NCI-H510A (cell line): ENCODE measurements at places on chromosomes 16 and 17.

GRCh38 chr16:89176147-89176690, 4.7 kb downstream of the CDH15 start:
- no peak for DNase-seq

GRCh38 chr17:34760931-34761495, 181.6 kb downstream of the TMEM132E start:
- DNase-seq: no peak

- no peak for DNase-seq
Observed at GRCh38 chr17:11539637-11540036, 58.6 kb upstream of the DNAH9 start.

GRCh38 chr16:83147244-83147643, 520.5 kb downstream of the CDH13 start:
- DNase-seq: no peak

GRCh38 chr17:82972836-82973372, 106.5 kb upstream of the METRNL start:
- no peak for DNase-seq

GRCh38 chr16:84786605-84787262, 33.1 kb upstream of the CRISPLD2 start:
- peak; percentile 75 for DNase-seq

DNA sequence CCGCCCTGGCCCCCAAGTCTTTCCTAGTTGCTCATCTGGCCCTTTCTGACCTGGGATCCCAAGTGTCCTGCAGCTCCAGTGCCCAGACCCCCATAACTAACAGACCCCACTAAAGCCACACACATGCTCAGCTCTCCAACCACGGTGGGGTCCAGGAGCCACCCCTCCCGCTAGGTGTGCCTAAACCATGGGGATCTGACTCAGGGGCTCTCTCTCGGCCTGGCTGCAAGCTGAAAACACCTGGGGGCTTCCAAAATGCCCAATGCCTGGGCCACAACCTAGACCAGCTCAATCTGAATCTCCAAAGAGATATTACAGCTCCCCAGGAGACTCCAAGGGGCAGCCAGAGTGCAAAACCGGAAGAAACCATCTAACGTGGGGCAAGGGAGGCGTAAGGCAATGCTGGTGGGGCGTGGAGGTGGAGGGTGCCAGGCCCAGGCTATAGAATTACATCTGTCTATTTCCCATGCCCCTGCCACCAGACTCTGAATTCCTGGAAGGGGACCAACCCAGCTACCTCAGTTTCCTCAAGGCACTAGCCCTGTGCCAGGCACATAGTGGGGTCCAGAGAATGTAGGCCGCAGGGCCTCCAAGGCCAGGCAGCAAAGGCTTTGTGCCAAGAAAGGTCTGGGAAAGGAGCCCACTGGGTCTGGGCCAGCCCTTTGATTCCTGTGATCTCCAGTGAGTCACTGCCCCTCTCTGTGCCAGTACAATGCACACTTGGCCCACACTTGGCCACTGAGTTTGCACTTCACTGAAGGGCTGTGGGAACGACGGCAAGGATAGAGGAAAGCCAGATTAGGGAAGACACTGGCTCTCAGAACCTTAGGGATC, 3.3 kb downstream of the CD2BP2 start:
- DNase-seq: no peak

DNA sequence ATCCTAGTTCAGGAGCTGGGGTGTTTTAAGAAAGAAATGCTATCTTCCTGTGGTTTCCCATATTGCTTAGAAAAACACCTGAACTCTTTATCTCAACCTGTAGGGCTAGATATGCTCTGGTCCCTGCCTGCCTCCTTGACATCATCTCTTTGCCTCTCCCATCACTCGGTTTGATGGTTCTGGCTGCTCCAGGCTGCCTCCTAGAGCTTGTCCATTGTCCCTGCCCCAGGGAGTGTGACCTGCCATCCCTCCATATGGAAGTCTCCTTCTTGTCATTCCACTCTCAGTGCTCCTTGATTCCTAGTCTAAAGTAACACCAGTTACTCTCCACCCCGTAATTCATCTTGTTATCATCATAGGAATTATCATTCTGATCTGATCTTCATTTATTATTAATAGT, 369.0 kb upstream of the EEF2KMT start:
- no peak for DNase-seq

GRCh38 chr17:73323409-73324159, 11.8 kb upstream of the CDC42EP4 start:
- DNase-seq: no peak

GRCh38 chr17:41718287-41718645, 6.1 kb downstream of the GAST start:
- no peak for DNase-seq

DNA sequence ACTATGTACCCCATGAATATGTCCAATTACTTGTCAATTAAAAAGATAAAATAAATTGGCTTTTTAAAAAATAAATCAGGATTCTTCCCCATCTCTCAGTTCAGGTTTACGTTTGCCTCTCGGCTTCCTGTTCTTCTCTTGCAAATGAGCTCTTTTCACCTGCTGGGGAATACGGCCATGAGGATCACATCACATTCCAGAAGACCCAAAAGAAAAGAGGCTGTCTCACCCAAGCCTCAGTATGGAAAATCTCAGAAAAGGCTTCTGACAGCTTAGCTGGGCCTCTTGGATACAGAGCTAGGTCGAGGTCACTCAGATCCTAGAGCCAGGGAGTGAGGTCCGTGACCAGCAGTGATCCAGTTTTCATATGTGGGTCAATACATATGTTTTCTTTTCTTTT, 171.2 kb upstream of the SDK2 start:
- no peak for DNase-seq

- no peak for DNase-seq
Observed at GRCh38 chr17:70407506-70407905, 238.2 kb downstream of the KCNJ2 start.

DNA sequence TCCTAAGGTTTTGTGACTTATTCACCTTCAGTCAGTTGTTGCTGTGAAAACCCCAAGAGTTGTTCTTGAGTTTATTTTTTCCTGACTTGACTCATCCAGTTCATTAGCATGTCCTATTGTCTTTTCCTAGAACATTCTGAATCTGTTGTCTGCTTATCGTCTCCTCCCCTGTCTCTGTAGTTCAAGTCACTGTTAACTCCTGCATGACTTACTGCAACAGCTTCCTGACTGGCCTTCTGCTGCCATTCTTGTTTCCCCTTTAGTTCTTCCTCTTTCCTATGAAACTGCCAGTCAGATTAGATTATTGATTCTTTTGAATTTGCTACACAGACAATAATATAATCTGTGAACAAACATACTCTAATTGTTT, 161.5 kb downstream of the FTO start:
- no peak for DNase-seq

- no peak for DNase-seq
Observed at GRCh38 chr17:79789943-79790804, 6.7 kb downstream of the CBX8 start.

DNA sequence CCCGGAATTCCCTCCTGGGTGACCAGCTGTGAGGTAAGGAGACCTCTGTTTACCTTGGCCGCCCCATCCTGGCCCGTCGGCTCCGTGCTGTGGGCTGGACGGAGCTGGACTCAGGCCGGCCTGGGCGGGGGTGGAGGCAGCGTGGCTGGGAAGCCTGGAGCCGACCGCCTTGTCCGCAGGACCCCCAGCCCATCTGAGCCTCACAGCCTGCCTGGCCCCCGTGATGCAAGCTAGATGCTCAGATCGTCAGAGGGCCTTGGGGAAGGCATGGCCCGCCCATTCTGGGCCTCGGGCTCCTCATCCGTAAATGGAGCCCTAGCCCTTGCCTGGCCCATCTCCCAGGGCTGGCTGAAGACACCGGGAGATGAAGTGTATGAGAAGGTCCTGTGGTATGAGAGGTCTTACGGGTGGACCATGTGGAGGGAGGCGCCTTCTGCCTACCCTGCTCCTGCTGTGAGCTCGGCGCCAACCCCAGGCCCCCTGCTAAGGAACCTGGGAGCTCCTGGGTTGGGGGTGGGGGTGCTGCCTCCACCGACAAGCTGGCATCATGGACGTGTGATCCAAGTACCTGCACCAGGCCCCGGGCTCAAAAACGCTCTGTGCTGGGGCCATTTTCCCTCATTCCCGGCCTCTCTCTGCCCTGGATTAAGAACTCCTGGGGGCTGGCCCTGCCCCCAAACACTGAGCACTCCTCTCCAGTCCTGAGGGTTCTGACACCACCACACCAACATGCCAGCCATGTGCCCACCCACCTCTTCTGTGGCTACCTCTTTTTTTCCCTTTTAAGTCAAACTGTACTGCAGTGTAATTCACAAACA, 5.4 kb upstream of the P2RX1 start:
- DNase-seq: no peak

GRCh38 chr16:46736695-46737094, 11.4 kb downstream of the MYLK3 start:
- DNase-seq: no peak

DNA sequence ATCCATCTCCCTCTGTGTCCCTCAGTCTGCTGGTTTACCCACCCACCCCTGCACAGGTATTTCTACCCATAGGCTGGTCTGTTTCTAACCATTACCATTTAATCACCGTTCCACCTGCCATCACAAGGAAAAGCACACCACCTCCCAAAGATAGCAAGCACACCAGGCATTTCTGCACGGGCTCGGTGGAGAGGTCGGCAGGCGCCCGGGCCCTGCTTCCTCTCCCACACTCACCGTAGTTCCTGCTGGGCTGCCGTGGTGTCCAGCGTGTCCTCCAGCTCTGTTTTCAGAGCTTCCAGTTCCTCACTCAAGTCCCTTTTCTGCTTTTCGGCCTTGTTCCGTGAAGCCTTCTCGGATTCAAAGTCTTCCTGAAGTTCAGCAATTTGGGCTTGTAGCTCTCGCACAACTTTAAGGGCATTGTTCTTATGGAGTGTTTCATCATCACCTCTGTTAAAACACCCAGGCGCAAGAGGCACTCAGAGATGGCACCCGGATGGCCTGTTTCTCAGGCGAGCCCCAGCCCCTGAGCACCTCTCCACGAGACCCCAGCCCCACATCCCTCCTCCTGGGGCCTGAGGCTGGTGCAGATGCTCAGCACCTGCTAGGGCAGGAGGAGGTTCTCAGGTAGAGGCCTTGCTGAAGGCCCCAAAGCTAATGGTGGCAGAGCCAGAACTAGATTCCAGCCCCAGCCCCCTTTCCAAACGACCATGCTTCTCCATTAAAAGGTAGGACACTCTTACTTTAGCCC, 69.0 kb downstream of the NDEL1 start:
- no peak for DNase-seq

DNA sequence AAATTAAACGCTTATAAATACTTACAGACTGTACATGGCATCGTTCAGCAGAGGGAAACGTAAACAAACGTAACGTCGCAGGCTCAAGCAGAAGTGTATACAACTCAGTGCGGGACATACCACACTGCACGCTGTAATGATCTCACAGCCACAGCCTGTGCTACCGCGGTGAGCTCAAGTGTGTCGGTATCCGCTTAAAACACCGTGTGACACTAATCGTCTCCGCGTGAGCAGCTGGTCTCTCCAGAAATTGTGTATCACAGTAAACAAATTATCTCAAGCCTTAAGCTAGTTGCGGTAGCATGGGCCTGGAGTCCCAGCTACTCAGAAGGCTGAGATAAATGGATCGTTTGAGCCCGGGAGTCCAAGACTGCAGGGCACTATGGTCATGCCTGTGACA, 115.3 kb downstream of the ANKRD11 start:
- DNase-seq: peak; percentile 22

- DNase-seq: no peak
Observed at GRCh38 chr16:2846511-2847310, 11.3 kb downstream of the PRSS22 start.

GRCh38 chr17:2136241-2136640, 81.3 kb downstream of the HIC1 start:
- DNase-seq: no peak
